Activated T-cell treated with anti-CD3 and anti-CD28 coated beads, Interleukin-2, amount 50 U/mL, for 72 hours (primary cell): ENCODE measurements at places on chromosomes 6 and 20. TPM values are rescaled to one million over a fixed set of nuclear protein-coding genes. Genes with fewer than 3 reads are reported as not detected.

GRCh38 chr6:67736816-67737215, 898.3 kb upstream of the ADGRB3 start:
- no peak overlapping the region for H3K4me3 ChIP-seq
- DNase-seq, result no peak
- no peaks in the 10 kb centered on the region for H3K27me3 ChIP-seq

- H3K4me3 ChIP-seq, result no peak overlapping the region
- H3K4me1 ChIP-seq, result peaks cover 6% of the 10 kb centered on the region
- H3K27ac ChIP-seq, result no peak overlapping the region
- H3K36me3 ChIP-seq, result no peaks in the 10 kb centered on the region
- DNase-seq, result no peak
Observed at GRCh38 chr20:6051505-6051904, 2.4 kb downstream of the LRRN4 start.

GRCh38 chr20:24153101-24154040, 164.8 kb upstream of the GGTLC1 start:
- no peak overlapping the region for H3K4me3 ChIP-seq
- H3K36me3 ChIP-seq, result no peaks in the 10 kb centered on the region
- DNase-seq, result no peak
- H3K27ac ChIP-seq, result no peak overlapping the region

GRCh38 chr6:82143041-82143481, 104.5 kb downstream of the IBTK start:
- H3K36me3 ChIP-seq, result no peaks in the 10 kb centered on the region
- H3K4me3 ChIP-seq, result no peak overlapping the region
- no peaks in the 10 kb centered on the region for H3K27me3 ChIP-seq
- no peak for DNase-seq
- H3K4me1 ChIP-seq, result peaks cover 9% of the 10 kb centered on the region

DNA sequence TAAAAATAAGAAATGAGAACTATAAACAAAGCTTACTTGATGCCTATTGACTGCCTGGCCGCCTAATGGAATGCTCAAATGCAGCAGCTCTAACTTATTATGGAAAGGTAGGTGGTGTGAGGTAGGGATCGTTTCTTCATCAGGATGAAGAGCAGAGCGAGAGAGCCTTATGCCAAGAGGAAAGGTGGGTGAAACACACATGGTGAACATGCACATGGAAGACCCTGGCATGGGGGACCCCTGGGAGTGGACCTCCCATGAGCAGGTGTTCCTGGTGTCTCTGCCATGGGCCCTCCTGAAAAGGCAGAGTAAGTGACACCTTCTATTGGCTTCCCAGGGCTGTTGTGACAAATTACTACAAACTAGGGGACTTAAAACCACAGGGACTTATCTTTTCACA, 130.1 kb downstream of the CDH4 start:
- H3K27ac ChIP-seq, result no peak overlapping the region
- H3K27me3 ChIP-seq, result no peaks in the 10 kb centered on the region
- H3K4me3 ChIP-seq, result no peak overlapping the region
- H3K36me3 ChIP-seq, result no peaks in the 10 kb centered on the region
- H3K4me1 ChIP-seq, result no peaks in the 10 kb centered on the region
- DNase-seq, result no peak

GRCh38 chr6:447381-448165, 56.0 kb downstream of the IRF4 start:
- H3K4me1 ChIP-seq, result peaks cover 57% of the 10 kb centered on the region
- H3K36me3 ChIP-seq, result peaks cover 13% of the 10 kb centered on the region
- peak overlapping the region; percentile 94 for H3K27ac ChIP-seq
- peak overlapping the region; percentile 79 for H3K4me3 ChIP-seq
- no peaks in the 10 kb centered on the region for H3K27me3 ChIP-seq
- peak; percentile 57 for DNase-seq

Gene LGSN
- 0.32 TPM for total RNA-seq
